BE2C (cell line): ENCODE measurements at places on chromosomes 5 and 9.

- DNase-seq, result no peak
Measured at GRCh38 chr5:17831279-17831678, 197.0 kb downstream of the TAF11L14 start.

DNA sequence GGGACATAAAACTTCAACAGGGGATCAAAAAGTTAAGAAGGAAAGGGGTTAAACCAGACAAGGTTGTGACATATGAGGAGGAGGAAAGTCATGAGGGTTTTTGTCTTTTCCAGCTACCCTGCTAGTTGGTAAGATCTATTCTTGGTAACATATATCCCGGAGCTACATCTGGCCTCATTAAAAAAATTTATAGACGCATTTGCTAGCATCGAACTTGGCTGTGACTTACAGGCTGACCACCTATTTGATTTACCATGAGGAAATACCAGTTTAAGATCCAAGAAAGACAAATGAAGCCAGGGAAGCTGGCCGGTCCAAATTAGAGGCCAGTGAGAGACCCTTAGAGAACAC, 87.6 kb upstream of the NIPAL4 start:
- DNase-seq, result no peak

- DNase-seq, result no peak
Measured at GRCh38 chr9:92717201-92718085, 47.2 kb downstream of the BICD2 start.

GRCh38 chr5:36239370-36240293, 2.1 kb downstream of the NADK2 start:
- DNase-seq, result no peak

DNA sequence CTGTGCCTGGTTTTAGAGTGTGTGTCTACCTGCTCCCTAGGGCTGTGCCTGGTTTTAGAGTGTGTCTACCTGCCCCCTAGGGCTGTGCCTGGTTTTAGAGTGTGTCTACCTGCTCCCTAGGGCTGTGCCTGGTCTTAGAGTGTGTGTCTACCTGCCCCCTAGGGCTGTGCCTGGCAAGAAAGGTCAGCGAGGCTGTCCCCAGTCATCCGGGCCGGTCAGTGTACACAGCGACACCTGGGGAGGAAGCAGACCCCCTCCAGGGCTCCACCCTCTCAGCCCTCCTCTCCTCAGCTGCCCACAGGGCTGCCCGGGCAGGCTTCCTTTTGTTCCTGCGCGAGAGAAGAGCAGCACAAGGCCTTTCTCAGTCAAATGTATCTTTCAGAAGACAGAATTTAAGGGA, 4.1 kb downstream of the NRARP start:
- DNase-seq, result no peak

- no peak for DNase-seq
Measured at GRCh38 chr5:135254183-135254582, 144.8 kb downstream of the MACROH2A1 start.

DNA sequence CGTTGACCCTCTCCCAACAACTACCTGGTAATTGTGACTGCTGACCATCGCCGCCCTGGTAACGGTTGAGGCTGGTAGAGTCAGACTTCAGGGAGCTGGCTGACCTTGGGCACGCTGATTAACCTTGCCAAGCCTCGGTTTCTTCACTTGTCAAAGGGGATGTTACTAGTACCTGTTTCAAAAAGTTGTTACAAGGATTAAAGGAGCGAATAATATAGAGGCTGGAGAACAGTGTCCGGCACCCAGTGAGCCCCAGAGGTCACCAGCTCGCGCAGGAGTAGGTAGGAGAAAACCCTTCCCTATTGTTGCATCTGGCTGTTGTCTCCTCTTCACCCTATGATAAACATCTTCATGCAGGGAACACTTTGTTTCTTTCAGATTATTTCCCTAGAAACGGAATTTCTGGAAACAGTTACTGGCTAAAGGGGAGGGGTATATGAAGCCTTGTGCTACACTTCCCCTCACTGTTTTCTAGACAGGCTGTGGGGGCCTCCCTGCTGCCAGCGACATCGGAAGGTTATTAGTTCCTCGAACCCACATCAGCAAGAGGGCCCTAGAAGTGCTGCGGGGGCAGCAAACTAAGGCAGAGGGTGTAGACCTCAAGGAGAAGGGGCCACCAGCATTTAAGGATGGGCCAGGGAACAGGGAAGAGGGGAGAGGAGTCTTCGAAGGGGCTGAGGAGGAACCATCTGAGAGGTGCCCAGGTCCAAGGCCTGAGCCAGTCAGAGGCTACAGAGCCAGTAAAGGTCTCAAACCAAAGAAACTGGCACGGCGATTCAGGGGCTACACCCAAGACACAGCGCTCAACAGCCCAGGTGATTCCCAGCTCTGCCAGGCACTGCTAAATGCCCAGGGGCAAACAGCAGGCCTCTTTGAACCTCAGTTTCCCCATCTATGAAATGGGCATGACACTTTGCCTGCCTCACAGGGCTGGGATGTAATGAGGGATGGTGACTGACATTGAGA, 37.6 kb downstream of the HRH2 start:
- DNase-seq, result no peak

GRCh38 chr9:88460587-88461332, 72.5 kb downstream of the SPIN1 start:
- DNase-seq, result no peak
